ENCODE measurements at places on chromosomes 5 and 9.

- no peak for DNase-seq
Observed at GRCh38 chr5:54545796-54546195, 28.2 kb downstream of the SNX18 start.

DNA sequence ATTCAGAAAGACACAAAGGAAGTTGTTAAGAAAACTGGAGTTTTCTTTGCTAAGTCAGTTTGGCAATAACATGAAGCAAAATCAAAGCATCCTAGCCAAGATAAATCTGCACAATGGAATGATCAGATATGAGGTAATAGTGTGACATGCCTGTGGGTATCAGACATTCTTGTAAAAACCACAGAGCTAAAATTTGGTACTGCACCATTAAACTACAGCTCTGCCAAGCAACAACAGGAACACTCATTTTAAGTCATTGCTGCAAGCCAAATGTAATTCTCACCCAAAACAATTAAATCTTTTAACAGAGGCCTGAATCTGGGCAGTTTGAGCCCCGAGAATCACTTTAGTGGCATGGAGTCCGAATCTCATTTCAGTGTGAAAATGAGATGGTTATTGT, 96.6 kb downstream of the VCAN start:
- DNase-seq, result peak; percentile 82

- DNase-seq, result no peak
Observed at GRCh38 chr5:35337340-35338156, 107.3 kb upstream of the PRLR start.

- no peak for DNase-seq
Observed at GRCh38 chr5:42894057-42894456, 82.4 kb upstream of the SELENOP start.

GRCh38 chr9:88161144-88161543, 22.9 kb upstream of the SPATA31C2 start:
- no peak for DNase-seq

DNA sequence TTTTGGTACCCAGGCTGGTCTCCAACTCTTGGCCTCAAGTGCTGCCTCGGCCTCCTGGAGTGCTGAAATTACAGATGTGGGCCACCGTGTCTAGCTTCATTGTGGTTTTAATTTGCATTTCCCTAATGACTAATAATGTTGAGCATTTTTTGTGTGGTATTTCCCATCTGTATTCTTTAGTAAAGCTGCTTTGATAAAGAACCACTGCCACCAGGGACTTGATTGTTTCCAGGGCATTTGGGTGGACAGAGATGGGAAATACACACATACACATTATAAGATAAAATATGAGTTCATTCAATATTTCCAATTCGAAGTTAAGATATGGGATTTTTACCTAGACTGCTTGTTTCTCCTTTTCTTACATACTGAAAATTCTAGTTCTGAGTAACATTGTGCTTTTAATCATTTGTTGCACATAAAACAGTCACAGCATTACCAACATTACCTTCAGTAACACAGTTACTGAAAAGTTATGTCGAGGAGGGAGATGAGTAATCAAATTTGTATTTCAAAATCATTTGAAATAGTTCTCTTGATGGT, 28.9 kb downstream of the HABP4 start:
- DNase-seq, result no peak

DNA sequence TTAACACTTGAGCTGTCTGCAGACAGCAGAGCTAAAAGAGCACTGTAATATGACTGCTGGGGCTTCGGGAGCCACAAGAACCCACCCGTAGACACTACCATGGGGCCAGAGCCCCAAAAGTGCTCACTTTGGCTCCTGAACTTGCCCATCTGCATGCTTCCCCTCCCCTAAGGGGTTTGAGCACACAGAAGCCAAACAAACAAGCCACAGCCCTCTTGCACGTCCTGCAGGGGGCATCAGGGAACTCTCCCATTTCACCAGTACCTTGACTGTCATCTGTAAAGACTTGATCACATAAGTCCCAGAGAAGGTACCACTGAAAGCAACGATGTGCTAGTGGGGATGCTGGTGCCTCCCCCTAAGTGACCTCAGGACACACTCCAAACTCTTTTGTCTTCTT, 681.8 kb downstream of the SEMA5A start:
- DNase-seq, result peak; percentile 12

DNA sequence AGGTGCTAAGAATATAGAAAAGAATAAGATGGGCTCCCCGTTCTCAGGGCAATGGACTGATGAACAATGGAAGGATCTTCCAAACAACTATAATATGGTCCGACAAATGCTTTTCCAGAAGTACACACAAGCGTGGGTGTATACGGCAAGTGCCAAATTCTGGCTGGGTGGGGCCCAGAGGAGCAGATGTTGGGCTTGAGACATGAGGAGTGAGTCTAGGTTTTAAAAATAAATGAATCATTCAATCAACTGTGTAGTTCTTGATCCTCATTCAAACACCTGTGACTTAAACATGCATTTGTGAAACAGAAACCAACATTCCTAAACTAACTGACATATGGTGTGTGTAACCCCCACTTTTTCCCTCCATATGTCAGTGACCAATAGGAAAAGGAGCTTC, 47.9 kb downstream of the MFAP3 start:
- DNase-seq, result no peak

DNA sequence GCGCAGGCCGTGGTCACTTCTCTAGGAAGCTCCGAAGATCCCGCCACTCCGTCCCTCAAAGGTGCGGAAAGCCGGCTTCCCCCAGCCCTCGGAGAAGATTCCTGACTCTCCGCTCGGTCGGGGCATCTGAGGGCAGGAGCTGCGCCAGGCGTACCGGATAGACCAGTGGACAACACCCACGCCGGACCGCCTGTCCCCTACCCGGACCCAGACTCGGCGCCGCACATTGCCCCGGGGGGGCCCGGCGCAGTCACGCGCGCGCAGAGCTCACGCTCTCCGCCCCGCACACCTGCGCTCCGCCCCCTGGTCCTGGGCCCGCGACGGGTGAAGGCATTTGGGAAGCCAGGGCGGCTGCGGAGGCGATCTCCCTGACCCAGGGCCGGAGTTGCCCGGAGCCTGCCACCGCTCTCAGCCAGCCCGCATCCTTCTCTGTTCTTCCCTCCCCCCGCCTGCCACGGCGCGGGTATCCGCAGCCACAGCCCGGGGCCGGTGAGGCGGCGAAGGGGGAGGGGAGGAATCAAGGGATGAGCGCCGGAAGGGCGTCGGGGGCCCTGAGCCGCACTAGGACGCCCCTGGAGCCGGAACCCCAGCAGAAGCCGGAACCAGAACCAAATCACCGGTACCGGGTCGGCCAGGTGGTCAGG, 448 bp downstream of the RELL2 start:
- DNase-seq, result no peak

DNA sequence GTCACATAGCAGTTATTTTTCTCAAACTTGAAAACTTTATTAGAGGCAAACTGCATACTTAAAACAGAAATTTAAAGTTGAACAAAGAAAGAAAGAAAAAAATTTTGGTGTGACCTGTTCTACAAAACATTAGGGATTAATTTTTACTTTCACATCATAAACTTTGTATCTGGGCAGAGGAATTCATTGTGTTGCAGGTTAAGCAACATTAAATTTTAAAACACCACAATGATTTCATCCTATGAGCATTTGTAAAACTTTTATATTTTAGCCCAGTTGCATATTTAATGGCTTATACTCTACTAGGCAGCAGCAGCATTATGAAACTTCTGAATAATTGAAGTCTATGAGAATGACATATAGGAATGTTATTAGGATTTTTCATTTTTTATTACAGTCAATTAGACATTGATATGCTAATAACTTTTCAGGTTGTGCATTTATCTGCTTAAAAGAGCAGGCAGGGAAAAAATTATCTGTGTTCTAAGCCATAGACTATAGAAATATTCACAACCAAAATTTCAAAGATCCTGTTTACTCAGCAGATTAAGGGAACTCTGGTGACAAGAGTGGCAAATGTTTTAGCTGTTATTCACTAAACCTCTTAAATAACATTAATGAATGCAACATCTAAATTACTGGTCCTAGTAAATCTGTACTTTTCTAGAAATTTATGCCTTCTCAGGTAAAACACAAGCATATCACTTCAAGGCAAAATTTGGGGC, 1088.5 kb upstream of the CDH6 start:
- no peak for DNase-seq

GRCh38 chr5:177300236-177300880, 3.2 kb downstream of the RAB24 start:
- DNase-seq, result peak; percentile 55

GRCh38 chr5:135128361-135128760, 94.3 kb upstream of the PITX1 start:
- DNase-seq, result no peak

DNA sequence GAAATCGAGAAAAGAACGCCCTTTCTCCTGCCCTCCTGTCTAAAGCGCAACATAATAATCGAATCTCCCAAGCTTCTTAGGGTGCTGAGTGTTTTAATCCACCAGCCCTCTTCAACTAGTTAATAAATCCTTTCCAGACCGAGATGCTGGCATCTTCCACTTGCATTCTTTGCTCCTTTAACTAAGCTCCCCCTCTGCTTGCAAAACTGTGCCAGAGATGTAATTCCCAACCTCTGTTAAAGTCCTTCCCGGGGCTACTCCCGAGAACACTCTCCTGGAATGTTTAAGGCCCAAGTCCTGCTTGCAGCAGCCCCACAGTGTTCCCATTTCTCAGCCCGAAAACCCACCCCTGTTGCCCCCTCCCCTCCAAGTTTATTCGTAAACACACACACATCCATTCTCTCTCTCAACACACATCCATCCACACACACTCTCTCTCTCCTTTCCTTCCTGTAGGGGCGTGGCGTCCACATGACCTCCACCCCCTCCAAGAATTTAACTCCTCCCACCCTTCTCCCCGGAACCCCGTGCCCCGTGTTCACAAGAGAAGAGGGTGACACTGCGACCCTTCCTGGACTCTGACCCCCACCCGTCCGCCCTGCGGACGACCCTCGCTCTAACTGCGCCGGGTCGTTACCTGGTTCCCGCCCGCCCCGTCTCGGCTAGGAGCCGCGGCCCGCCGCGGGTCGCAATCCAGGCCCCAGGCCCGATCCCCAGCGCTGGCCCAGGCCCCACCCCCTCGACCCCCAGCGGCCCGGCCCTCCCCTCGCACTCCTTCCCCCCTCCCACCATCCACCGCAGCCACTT, 7.0 kb upstream of the MGAT1 start:
- peak; percentile 93 for DNase-seq

GRCh38 chr5:37838933-37839341, 904 bp downstream of the GDNF start:
- DNase-seq, result no peak

DNA sequence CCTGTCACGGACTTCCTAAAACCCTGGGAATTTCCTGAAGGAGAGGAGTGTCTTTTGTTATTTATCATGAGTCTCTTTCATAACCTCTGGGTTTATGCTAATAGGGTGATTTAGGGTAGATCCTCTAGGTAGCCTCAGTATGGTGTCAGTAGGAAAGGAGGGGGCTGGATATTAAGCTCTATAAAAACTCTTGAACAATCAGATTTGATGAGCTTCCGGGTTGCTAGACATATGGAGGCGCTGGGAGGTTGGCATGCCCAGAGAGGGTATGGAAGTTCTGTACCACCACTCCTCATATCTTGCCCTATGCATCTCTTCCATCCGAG, 15.6 kb upstream of the PTBP3 start:
- no peak for DNase-seq

- DNase-seq, result no peak
Observed at GRCh38 chr5:127421471-127421870, 96.0 kb upstream of the PRRC1 start.

GRCh38 chr9:118522093-118523028, 818.2 kb downstream of the TLR4 start:
- peak; percentile 80 for DNase-seq

DNA sequence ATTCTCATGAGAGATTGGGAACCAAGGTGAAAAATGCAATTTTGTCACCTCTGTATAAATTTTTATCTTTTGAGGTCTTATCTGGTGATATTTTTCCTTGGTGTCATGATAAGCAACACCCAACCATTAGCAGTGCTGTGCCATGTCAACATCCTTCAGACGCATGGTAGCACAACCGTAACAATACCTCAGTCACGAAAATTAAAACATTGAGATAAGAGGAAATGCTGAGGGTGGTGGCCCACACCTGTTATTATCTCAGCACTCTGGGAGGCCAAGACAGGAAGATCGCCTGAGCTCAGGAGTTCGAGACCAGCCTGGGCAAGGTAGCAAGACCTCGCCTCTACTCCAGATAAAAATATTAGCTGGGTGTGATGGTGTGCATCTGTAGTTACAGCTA, 32.7 kb downstream of the SLC46A2 start:
- DNase-seq, result no peak

- DNase-seq, result no peak
Observed at GRCh38 chr5:68251386-68251785, 35.8 kb downstream of the PIK3R1 start.

DNA sequence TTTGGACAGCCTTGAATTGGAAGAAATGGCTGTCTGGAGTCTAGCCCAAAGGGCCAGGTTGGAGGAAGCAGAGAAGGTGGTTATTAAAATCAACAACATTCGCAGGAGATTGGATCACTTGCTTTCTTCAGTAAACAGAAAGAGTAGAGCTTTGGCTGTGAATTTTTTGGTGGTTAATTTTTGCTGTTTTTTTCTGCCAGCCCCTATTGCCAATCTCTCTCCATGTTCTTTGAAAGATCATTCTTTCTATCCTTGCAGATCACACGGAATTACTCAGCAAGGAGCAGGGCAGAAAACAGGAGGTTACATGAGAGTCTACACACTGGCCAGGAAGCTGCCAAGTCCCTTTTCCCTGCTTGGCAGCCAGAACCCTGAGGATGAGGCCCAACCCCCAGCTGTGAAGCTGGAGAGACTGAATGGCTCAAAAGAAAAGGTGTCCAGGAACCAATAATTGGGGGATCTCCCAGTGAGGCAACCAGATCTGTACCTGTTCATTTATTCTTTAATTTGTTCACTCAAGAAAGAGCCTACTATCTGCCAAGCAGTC, 13.0 kb downstream of the GLRX start:
- DNase-seq, result peak; percentile 40

DNA sequence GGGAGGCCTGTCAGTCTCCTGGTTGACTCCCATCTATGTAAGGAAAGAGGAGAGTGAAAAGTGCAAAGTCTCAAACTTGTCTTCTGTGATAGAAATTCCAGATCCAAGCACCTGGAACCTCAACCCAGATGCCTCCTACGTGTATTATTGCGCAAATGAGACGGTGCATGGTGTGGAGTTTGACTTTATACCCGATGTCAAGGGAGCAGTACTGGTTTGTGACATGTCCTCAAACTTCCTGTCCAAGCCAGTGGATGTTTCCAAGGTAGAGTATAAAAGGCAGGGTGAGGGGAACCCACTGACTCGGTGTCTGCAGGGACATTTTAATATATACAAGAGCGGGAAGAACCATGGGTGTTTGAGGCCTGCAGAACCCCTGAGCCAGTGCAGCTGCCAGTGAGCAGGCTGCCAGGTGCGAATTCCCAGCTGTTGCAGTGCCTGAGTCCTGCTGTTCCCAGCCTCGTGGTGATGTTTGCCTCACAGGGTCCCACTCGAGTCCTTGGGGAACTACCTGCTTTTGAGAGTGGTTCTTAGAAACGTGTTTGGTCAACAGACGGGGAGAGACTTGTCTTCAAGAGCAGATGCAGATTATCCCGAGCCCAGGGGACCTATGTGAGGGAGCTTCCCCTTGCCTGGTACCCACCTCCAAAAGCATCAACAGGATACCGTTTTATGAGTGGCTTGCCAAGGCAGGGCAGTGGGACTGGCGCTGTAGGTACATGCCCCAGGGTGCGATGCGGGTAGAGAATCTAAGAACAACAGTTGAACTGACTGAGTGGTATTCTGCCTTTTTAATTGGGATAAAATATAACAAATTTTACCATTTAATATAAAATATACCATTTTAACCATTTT, 9.5 kb downstream of the PSAT1 start:
- no peak for DNase-seq

Measured in AG08395 (cell line).